ENCODE measurements at places on chromosomes 3 and 15.

- DNase-seq, result peak; percentile 17
Measured at GRCh38 chr3:108914774-108915641, 38.7 kb downstream of the GUCA1C start.

DNA sequence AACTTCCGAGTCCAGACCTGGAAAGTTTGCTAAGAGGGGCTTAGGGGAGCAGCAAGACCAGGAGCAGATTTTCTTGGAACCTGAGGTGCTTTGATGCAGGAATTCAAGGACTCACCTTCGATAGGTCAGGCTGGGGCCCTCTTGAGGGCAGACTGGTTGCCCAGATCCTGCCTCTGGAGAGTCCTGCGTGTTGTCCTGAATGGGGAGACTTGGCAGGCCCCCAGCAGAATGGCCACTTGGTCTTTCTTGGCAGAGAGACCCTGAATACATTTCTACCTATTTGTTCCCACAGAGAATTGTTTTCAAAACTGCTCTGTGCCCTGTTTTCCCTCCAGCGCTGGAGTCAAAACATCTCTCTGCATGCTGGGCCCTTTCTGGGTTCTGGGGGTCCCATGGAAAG lies 4.2 kb downstream of the KLF13 start:
- DNase-seq, result no peak

DNA sequence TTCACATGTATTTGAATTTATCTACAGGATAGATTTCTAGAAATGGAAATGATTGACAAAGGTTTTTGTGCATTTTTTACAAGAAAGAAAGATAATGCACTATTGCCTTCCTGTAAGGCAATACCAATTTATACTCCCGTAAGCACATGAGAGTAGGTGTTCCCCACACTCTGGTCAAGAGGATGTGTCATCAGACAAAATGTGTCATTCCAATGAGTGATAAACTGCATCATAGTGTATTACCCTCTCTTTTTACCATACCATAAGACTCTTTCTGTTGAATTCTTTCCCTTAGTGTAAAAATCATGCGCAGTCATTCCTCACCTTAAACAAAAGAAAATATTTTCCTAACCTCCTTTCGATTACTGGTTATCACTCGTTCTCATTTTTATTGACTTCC lies 251.0 kb downstream of the ROBO1 start:
- DNase-seq, result no peak

DNA sequence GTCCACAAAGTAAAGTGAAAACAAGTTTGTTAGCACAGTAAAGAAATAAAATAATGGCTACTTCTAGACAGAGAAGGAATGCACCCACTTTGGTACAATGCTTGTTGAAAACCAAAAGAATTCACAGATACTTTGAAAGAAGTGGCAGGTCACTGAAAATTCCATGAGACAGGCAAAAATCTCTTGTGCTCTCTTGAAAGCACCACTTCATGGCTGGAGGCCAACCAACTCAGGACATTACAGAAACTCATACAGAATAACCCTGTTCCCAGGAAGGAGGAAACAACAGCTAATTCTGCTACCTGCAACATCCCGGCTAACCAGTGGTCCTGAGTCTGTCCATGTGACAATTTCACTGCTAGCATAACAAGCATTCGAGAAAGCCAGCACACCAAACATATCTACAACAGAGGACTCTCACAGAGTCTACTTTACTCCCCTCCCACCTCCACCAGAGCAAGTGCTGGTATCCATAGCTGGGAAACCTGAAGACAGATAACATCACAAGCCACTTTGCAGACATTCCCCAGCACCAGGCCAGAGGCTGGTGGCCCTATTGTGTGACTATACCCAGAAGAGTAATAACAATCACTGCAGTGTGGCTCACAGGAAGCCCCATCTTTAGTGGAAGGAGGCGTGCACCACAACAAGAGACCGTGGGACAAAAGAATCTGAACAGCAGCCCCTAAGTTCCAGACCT lies 255.3 kb upstream of the SLITRK3 start:
- no peak for DNase-seq

DNA sequence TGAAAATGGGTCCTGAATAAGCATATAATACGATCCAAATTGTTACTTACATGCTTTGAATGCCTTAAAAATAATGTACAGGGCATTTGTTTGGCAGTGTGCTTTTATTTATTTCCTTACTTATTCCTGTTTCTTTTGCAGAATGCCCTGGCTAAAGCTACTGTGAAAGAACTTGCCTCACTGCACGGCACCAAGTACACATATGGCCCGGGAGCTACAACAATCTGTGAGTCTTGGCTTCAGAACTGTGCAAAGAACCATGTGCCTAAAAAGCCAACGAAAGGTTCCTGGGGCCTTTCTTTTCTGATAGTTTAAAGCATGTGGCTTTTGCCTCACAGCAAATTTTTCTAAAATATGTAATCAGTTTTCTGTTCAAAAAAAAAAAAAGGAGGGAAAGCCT lies 7.8 kb upstream of the CPA3 start:
- DNase-seq, result no peak

DNA sequence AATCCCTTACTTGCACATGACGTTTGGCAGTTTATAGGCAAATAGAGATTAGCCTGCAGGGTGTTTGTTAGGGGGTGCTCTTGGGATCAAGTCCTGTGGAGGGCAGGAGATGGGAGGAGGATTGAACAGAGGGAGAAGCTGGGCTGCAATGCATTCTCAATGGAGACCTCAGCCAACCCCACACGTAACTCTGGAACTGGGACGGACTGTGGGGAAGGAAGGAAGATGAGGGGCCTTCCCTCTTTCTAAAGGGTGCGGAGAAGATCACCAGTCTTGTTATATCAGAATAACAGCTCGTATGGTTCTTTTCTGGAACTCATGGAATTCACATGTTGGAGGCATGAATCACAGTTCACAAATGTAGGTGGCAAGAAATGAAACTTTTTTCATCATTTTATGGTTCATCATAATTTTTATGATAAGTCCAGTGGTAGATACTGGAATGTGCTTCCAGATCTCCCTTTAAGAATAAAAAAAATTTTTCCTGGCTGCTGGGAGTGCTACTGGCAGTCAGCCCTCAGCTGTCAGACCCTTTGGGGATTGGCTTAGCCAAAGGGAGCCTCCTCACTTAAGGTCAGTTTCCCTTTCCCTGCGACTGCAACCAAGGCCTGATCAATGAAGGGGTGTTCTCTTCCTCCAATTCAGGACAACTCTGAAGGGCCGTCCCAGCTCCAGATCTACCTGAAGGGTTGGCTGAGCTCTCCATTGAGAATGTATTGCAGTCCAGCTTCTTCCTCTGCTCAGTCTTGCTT lies 20.5 kb upstream of the LYZL4 start:
- no peak for DNase-seq

GRCh38 chr3:61839256-61839655 lies 277.9 kb downstream of the PTPRG start:
- DNase-seq, result no peak

GRCh38 chr3:53478921-53479664 lies 15.3 kb upstream of the CACNA1D start:
- no peak for DNase-seq

GRCh38 chr3:178325330-178325729 lies 210.9 kb upstream of the KCNMB2 start:
- no peak for DNase-seq

DNA sequence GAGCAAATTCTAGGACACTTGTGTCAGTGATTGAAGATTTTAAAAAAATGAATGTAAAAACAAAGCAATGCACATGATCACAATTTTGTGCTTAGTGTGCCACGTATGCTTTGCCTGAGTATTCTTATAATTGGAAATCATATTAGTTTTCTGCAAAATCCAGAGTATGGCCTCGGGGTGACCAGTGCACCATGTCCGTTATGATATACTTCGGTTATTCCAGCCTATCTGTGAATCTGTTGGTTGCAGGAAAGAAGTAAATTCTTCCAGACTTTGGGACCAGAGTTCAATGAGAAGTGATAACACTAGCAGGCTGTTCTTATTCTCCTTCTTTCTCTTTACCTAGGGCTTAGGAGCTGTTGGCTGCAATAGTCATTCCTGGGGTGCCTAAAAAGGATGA lies 152.0 kb upstream of the TMC3 start:
- DNase-seq, result no peak

DNA sequence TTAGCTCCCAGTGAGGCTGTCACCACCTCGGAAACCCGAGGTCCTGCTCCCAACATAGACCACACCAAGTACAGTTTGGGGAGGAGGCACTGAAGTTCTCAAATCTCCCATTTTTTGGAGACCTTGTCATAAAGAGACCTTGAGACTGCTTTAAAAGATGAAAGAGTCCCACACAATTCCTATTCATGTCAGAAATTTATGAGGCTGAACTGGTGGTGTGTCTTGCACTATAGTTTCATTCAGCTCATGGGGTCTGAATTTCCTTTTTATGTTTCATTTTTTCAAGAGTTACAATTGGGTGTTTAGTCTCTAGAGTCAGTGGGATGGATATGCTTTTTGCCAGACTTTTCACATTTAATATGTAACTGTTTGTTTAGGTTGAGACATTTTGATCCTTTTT lies 318.1 kb upstream of the LRRFIP2 start:
- DNase-seq, result no peak

DNA sequence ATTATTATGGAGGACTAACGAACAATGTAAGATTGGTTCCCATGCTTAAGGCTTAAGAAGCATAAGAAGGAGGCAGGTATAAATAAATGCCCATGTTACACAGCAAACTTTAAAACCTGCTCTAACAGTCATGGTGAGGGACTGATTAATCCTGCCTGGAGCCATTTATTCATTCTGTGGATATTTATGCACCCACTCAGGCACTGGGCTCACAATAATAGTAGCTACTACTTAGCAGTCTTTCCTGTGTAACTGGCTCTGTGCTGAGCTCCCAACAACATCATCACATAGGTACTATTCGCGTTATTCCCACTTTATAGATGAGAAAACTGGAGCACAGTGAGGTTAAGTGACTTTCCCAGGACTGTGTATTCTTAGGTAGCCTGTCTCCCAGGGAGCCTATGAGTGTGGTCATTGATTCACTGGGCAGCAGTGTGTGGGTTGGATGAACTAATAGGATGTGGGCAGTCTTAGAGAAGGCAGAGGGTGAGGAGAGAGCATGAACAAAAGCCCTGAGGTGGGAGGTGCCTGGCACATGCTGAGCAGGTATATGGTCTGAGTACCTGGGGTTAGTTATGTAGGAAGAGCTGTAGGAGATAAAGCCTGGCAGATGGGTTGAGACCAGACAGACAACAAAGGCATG lies 44.1 kb upstream of the UMPS start:
- no peak for DNase-seq

GRCh38 chr3:136862617-136863322 lies 762 bp downstream of the NCK1 start:
- peak; percentile 3 for DNase-seq

DNA sequence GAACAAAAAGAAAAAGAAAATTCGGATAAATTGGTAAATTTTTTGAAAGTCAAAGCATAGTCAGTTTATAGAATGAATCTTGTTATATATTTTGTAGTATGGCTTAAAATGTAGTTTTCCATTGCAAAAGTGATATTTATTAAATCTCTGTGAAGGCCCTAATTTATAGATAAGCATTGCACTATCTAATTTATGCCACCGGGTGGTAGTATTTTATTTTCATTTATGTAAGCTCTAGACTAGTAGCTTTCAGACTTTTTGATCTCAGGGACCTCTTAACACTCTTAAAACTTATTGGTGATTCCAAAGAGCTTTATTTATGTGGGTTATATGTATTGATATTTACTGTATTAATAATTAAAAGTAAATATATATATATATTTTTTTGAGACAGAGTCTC lies 133.9 kb upstream of the LRRFIP2 start:
- DNase-seq, result no peak

DNA sequence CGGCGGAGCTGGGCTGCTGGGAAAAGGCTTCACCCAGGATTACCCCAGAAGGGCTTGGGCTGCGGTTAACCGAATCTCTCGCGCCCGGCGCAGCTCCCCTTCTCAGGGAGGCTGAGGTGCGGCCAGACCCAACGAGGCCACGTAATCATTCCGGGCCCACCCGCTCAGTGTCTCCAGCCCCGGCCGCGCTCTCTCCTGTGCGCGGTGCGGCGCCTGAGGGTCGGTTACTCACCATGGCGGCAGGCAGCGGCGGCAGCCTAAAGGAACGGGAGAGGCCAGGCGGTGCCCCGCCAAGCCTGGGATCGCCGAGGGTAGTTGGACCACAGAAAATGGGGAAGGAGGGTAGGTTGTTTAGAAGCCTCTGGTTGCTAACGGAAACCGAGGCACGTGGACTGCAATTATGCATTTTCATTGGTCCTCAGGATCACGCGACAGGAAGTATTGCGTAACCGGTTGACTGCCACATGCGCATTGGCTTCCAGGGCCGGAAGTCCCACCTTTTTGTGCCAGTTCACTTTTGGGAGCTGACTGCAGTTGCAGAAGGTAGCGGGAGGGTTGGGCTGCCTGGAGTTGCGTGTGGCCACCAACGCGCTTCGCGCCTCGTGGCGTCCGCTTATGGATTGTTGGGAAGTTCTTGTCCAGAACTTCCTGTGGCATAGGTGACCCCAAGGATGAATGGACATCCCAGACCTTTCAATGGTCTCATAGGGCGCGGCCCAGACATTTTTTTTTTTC lies at the start of gene LZTFL1:
LZTFL1 (minus strand) TSS at position 363 of the 735 bp plus-strand sequence; CDS start at position 235, 128 bp downstream.
- DNase-seq, result peak; percentile 79

DNA sequence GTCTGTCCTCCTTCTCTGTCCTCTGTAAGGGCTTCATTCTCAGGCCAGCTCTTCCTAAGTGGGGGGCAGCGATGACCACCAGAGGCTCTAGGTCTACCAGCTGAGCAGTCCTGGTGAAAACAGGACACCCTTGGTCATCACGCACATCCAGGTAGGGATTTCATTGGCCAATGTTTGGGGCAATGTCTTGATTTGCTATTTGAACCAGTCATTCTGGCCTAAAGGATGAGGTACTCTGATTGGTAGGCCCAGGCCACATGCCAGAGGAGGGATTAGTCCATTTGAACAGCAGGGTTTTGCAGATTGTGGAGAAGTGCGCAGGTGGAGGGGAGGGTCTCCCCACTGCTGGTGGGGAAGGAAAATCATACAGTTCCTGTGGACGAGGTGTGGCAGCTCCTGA lies 57.3 kb downstream of the PLXNA1 start:
- DNase-seq, result no peak

- DNase-seq, result no peak
Measured at GRCh38 chr3:50370594-50370993, 11.3 kb upstream of the TMEM115 start.

DNA sequence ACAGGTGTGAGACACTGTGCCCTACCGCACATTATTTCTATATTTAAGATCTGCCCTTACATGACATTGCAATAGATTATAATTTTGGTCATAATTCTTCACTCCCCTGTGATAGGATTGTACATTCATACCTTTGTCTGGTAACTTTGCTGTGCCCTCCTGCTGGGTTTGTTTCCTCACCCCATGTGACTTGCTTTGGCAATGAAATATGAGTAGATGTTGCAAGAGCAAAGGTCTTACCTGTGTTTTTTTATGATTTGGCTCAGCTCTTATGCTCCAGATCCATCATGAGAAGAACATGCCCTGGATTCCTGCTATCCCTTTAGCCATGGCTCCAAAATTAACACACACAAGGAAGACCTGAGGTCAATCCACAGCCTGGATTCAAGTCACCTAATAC lies 137.7 kb upstream of the EOMES start:
- no peak for DNase-seq

GRCh38 chr3:71680603-71681002 lies 44.6 kb downstream of the EIF4E3 start:
- no peak for DNase-seq

GRCh38 chr15:40768521-40769273 lies 1.1 kb upstream of the C15orf62 start:
- DNase-seq, result no peak

GRCh38 chr15:68550498-68551295 lies 28.1 kb upstream of the CORO2B start:
- peak; percentile 46 for DNase-seq

- no peak for DNase-seq
Measured at GRCh38 chr15:53000409-53000808, 210.3 kb upstream of the ONECUT1 start.
